ENCODE measurements at places on chromosomes 13 and 19. TPM values are rescaled to one million over a fixed set of nuclear protein-coding genes. Genes with fewer than 3 reads are reported as not detected.

Gene BLVRB
- 27.6 TPM for polyA plus RNA-seq

DNA sequence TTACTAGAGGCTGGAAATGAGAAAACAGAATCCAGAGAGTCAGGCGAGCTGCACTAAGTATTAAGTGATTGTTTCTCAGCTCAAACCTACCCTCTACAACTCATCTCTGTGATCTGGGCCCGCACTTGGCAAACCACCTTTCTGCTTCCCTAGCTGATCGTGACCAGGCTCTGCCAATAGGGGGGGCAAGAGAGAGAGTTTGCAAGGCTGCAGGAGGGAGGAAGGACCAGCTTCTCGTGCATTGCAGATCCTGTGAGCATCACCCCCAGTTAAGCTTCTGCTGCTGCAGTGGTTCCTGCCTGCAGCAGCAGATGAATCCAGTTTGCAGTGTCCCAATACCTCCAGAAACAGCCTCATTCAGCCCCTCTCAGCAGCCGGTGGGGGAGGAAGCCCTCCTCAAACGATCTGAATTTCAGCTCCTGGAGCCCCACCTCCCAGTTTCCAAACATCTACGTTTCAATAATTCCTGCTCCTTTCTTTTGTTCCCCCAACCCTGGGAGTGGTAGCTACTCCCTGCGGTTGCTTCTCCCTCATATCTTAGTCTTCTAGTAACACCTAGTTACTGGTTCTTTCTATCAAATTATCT is 20.0 kb downstream of the XRCC1 start:
- H3K27me3 ChIP-seq, result no peaks in the 10 kb centered on the region
- H3K4me1 ChIP-seq, result peaks cover 10% of the 10 kb centered on the region
- no peak overlapping the region for H3K4me3 ChIP-seq
- DNase-seq, result peak; percentile 74
- peaks cover 62% of the 10 kb centered on the region for H3K36me3 ChIP-seq

DNA sequence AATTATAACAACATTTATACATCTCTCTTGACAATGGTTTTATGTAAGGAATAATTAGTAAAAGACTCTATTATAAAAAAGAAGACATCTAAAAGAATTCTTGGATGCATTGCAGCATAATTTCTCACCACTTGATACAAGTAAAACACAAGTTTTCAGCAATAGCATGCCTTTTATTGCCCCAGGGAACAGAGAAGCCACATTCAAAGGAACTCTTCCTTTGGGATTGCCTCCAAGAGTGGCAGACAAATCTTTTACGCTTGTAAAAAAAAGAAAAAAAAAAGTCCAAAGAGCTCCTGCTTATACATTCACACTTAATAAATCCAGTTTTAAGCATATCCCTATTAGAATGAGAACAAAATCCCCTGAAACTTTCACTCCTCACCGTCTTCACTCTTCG is 2357.8 kb upstream of the PCDH20 start:
- H3K27ac ChIP-seq, result no peak overlapping the region
- no peak overlapping the region for H3K4me3 ChIP-seq
- no peaks in the 10 kb centered on the region for H3K36me3 ChIP-seq
- no peak for DNase-seq
- no peaks in the 10 kb centered on the region for H3K4me1 ChIP-seq

DNA sequence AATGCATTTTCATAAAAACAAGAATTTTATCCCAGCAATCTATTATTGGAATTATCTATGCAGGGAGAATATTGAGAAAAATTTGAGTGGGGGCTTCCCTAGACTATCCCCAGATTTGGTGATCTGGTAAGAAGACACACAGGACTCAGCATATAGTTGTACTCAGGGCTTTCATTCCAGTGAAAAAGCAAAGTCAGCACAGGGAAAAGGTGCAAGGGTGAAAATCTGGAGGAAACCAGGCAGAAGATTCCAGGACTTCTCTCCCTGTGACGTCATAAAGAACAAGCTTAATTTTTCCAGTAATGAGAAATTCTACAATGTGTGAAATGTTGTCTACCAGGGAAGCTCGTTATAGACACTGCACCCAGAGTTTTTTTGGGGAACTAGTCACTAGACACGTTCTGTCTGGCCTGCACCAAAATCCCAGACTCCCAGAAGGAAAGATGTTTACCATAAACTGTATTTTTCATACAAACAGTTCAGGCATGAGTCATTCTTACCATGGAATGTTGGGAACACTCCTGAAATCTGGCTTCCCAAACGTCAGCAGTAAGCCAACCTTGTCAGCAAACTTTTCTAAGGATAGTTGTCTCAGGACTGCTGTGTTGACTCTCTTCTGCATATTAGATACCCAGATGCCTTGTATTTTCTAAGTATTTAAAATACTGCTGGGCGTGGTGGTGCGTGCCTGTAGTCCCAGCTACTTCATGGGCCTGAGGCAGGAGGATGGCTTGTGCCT is 107.4 kb downstream of the DNAJC3 start:
- peaks cover 7% of the 10 kb centered on the region for H3K36me3 ChIP-seq
- no peak overlapping the region for H3K27ac ChIP-seq
- H3K4me3 ChIP-seq, result no peak overlapping the region

GRCh38 chr13:22925881-22926747 is 254.7 kb upstream of the SGCG start:
- no peak overlapping the region for H3K4me3 ChIP-seq
- no peak for DNase-seq
- H3K27ac ChIP-seq, result no peak overlapping the region
- no peaks in the 10 kb centered on the region for H3K4me1 ChIP-seq
- no peaks in the 10 kb centered on the region for H3K27me3 ChIP-seq
- H3K36me3 ChIP-seq, result no peaks in the 10 kb centered on the region
